ENCODE measurements at places on chromosomes 6 and 20.

DNA sequence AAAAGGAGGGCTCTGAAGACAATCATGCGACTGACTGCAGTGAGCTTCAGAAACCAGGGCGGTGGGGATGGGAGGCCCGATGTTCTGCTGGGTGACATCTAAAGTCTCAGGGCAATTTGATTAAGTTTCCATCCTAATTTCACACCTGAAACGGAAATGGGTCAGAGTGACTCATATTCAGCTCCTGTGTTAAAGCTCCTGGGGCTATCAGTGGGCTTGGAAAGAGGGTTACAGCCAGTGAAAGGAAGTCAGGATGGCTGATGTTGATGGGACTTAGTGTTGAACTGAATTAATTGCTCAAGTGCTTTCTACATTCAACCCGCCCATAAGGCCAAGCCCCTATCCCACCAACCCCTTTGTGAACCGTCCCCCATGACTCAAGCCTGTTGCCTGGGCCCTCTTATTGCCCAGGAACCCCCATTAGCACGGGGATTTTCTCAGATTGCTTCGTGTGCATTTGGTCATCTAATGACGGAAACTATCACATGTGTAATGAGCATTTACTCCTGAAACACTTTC, 47.1 kb upstream of the TBC1D7 start:
- DNase-seq = no peak

- no peak for DNase-seq
These were observed 26.8 kb upstream of the GLP1R start for GRCh38 chr6:39021779-39022178.

- DNase-seq = no peak
These were observed 33.4 kb downstream of the KCNS1 start for GRCh38 chr20:45067558-45067957.

- no peak for DNase-seq
These were observed 131.4 kb downstream of the EDN1 start for GRCh38 chr6:12421596-12421995.

GRCh38 chr6:122648726-122649125, 38.5 kb downstream of the PKIB start:
- no peak for DNase-seq

GRCh38 chr6:105606831-105607463, 204.1 kb upstream of the PREP start:
- peak; percentile 29 for DNase-seq

GRCh38 chr20:50191065-50191543, 474 bp downstream of the CEBPB start:
- peak; percentile 48 for DNase-seq

DNA sequence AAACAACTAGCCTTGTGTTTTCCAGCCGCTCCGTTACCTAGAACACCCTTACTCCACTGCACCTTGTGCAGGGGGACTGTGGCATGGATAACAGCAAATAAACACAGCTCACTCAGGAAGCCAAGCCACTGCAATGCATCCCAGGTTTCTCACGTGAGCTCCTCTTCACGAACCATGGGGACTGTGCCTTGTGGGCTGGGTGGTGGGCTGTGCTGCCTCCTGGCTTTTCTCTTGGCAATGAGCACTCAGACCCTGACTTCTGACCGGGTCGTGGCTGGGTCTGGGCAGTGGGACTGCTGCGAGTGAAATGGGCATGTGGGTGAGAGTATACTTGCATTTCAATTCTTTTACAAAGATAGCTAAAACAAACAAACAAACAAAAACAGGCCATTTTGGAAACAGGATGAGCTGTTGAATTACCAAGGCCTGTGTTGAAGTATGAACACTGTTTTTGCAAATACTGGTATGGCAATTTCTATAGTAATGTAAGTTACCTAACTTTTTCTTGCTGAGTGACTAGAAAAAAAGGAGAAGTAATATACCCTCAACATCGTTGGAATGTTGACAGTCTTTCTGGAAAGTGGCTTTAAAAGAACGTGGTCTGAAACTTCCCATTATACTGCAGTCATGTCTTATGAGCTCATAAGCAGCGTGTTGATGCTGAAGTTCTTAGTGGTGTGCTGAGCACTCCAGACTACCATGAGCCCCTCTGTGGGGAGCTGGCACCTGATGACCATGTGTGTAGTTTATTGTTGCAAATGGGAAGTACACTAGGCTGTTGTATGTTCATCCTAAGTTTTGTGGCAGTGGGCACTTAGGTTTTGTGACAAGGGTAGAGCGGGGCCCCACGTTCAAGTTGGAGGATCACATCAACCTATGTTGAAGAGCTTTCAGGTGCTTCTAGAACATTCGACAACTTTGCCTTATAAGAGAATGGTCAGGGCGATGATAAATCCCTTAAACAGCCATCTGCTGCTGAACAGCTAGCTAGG, 120.4 kb downstream of the ARMC2 start:
- DNase-seq = no peak

GRCh38 chr20:46894579-46894958, at the start of gene EYA2:
EYA2 (plus strand) TSS chr20:46894843; CDS start chr20:46990011, 95,168 bp downstream.
- no peak for DNase-seq
